ENCODE measurements at places on chromosomes 16 and 17.

DNA sequence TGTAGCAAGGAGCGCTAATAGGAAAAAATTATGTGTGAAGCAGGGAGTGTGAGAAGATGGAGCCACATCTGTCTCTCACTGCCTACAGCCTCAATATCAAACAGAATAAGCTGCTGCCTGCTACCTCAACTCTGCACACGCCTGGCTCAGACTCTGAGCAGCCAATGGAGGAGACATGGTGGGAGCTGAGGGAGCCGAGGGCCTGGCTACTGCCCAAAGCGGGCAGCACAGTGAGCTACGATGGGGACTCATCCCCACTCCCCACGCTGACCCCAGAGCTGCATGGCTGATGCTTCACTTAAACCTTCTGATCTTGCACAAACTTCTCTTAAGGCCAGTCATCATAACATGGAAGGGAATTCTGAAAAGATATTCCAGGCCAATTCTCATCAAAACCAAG is 11.1 kb upstream of the FLYWCH2 start:
- no peak for DNase-seq

DNA sequence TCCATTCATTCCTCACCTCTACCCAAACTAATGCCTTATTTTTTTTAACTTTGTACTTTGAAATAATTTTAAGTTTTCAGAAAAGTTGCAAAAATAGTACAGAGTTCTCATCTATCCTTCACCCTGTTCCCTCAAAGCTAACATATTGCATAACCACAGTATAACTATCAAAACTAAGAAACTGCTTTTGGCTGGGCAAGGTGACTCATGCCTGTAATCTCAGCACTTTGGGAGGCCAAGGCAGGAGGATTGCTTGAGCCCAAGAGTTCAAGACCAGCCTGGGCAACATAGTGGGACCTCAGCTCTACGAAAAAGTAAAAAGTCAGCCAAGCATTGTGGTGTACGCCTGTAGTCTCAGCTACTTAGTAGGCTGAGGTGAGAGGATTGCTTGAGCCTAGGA is 147.7 kb downstream of the SKAP1 start:
- DNase-seq: no peak

DNA sequence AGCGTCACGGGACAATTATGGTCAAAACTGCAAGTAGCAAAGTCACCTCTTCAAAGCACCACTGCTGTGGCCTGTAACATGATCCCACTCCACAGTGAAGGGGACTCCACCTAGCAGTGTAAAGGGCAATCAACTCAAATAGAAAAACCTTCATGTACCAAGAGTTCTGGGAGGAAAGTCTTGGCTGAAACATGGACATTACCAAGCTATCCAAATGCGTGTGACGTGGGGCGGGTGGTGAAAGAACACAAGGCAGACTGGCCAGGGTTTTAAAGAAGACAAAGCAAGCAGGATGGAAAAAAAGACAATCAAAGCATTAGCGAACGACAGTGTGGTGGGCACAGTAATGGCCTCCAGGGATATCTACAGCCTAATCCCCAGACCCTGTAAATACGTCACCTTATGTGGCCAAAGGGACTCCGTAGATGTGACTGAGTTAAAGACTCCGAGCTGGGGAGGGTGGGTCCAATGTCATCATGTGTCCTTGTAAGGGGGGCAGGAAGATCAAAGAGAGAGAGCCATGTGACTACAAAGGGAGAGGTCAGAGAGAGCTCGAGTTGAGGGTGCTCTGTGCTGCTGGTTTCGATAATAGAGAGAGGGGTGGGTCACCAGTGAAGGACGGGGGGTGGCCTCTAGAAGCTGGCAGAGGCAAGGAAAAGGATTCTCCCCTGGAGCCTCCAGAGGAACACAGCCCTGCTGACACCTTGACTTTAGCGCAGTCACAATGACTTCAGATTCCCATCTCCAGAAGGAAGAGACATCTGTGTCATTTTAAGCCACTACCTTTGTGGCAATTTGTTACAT is 6.0 kb downstream of the HSDL1 start:
- no peak for DNase-seq

- no peak for DNase-seq
Observed at GRCh38 chr16:5505091-5505887, 407.7 kb upstream of the EEF2KMT start.

GRCh38 chr17:49616601-49617131 is 41.0 kb downstream of the NXPH3 start:
- peak; percentile 49 for DNase-seq

GRCh38 chr17:31469959-31470358 is 78.5 kb downstream of the RAB11FIP4 start:
- no peak for DNase-seq

DNA sequence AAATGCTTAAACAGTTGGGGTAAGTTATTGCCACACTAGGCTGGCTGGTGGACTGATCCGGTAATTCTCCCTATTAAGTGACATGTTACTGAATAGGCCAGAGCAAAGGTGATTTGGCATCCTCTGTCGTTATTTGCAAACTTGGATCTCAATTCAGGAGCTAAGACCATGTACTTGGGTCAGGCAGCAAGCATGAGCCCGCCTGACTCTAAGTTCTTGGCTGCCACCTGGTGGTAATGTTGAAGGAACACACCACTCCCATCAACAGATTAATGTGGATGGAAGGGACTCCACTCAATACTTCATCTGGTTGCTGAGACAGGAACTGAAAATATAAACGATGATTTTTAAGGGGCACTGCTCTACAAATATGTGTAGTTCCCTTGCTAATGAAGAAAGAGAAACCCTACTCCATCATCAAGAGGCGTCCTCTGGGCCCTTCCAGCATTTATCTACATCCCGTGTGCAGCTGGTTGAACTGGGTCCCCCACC is 70.8 kb downstream of the EMP2 start:
- peak; percentile 76 for DNase-seq

GRCh38 chr16:78128913-78129312 is 29.5 kb downstream of the WWOX start:
- DNase-seq: no peak

GRCh38 chr17:37744961-37745800 is at the start of gene HNF1B:
Gene HNF1B, minus strand, starts transcription at chr17:37745059. Its CDS starts 175 bp downstream, at chr17:37744884.
- peak; percentile 66 for DNase-seq
